A549 (cell line): ENCODE measurements at places on chromosomes 4 and X. TPM values are rescaled to one million over a fixed set of nuclear protein-coding genes. Genes with fewer than 3 reads are reported as not detected.

DNA sequence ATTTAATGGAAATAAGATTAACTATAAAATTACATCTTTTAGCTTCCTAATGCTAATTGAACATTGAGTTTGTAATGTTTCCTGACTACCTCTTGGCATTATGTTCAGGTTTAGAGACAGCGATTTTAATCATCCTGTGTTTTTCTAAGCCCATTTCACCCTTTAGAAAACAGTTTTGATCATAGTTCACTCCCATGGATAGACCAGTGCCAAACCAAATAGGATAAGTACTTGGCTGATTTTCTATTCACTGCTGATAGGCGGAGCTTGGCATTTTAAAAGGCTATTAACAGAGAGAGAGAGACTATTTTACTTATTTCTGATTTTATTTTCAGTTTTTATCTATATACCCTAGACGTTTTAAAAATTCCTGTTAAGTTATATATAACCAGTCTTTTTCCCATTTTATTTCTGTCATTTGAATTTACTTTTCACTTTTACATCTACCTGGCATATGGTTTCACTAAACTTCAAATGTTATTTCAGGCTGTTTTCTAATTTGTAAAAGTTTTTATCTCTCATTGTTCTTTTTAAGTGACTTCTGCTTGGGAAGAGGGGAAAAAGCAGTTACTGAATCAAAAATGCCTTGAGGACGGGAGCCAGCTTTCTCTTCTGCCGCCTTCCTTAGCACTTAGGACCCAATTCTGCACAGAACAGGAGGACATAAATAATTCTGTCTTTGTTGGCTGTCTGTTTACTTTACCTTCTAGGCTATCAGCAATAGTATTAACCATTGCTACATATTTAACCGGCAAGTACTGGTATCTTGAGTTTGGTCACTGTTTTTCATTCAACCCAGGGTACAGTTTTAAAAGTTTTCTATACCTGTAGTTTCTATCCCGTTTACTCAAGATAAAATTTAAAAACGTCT, 46.4 kb downstream of the SGMS2 start:
- no peak for DNase-seq

DNA sequence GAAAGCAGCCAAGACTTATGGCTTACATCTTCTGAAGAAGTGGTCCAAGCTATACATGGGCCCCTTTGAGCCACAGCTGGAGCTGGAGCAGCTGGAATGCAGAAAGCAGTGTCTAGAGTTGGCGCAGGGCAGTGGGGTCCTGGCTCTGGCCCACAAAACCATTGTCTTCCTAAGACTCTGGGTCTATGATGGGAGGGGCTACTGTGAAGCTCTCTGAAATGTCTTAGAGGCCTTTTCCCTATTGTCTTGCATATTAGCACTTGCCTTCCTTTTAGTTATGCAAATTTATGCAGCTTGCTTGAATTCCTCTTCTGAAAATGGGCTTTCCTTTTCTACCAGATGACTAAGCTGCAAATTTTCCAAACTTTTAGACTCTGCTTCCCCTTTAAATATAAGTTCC, 15.3 kb downstream of the NPY1R start:
- no peak for DNase-seq

DNA sequence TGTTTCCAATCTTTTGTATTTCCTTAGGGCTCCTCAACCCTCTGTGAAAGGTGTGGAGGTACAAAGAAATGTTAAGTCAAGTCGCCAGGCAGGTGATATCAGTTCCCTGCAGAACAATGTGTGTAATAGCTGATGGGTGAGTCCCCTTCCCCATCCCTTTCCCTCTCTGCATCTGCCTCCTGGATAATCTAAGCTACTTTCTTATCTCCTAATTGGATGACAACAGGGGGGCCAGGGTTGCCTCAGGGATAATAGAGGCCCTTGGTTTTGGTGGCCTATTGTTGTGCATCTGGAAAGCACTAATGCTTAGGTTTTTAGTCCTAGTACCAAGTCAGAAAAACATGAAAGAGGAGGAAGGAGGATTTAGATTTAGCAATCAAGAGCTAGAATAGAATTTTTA, 29.1 kb downstream of the MAGED1 start:
- no peak for DNase-seq

The CASK gene
- polyA plus RNA-seq = 23.3 to 27.1 TPM (median 25.7 TPM) in 3 replicates

- no peak for DNase-seq
Observed at GRCh38 chr4:176262243-176262642, 6.8 kb downstream of the ASB5 start.

DNA sequence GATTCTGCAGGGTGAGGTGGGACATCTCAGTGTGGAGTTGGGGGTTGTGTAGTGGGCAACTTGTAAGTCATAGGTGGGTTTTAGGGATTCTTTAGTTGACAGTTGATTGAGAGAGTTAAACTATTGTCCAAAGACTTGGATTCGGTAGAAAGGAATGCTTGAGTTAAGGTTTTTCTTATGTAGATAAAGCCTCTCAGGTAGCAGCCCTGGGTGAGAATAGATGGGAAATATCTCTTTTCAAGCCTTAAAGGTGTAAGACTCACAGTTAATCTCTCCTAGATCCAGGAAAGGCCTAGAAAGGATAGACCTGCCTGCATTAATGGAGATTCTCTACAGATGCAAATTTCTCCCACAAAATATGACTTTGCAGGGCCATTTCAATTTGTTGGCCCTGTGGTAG, 108.4 kb downstream of the ARSJ start:
- no peak for DNase-seq

DNA sequence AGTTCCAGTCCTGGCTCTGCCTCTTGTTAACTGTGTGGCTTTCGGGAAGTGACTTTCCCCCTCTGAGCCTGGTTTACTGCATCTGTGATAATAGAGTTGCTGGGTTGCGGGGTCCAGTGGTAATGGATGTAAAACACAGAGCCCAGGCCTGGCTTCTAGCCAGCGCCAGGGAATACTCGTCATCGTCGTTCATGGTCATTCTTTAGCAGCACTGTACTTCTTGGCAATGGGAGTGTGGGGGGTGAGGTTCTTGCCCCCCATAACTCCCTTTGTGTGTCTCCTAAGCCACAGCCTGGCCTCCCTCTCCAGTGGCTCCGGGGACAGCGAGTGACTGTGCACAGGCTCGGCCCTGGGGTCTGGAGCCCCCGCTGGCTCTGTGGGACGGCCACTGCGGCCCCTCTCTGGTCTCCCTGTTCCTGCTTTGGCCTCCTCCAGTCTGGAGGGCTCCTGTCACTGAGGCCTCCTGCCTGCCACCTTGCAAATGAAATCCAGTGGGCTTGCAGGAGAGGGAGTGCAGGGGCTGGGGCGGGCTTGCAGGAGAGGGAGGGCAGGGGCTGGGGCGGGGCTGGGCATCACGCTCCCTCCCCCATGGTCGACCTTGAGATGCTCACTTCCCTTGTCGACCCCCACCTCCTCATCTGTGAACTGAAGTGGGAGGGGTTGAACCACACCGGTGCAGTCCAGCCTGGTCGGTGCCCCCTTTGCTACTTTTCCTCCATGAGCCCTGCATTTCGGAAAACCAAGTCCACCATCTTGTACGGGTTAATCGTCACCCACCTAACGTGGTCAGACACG, 13.2 kb downstream of the PSAPL1 start:
- no peak for DNase-seq

The MAGEA11 gene
- polyA plus RNA-seq = not detected in 3 replicates

The CPLX1 gene
- 0.14 to 0.57 TPM (median 0.22 TPM) in 3 replicates for polyA plus RNA-seq

The TAF7L gene
- polyA plus RNA-seq = 0.05 to 0.08 TPM (median 0.08 TPM) in 3 replicates

DNA sequence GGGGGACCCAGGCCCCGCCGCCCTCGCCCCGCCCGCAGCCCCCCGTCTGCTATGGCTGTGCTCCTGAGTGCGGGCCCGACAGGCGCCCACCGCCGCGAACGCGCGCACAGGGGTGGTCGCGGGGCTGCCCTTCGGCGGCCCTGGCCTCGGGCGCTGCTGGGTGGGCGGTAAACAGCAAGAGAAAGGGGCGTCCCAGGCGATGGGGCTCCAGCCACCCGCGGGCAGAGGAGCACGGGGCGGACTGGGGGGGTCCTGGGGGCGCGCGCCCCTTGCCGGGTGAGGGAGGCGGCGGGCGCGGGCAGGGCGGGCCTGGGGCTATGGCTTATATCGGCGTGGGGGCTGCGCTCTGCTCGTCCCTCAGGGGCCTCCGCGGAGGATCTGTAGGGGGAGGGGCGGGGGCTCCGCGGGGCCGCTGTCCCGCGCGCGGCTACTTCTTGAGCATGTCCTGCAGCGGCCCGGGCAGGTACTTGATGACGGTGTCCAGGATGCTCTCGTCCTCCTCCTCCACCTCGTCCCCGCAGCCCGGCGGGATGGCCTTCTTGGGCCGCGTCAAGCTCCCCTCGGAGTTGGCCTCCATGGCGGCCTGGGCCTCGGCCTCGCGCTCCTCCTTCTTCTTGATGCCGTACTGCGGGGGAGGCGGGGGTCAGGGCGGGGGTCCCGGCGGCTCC, 39.7 kb downstream of the CPLX1 start:
- DNase-seq = no peak

The CT45A2 gene
- polyA plus RNA-seq = not detected in 3 replicates

The RGS12 gene
- polyA plus RNA-seq = 8.1 to 9.6 TPM (median 8.9 TPM) in 3 replicates

- peak; percentile 87 for DNase-seq
Observed at GRCh38 chrX:100636321-100636991, at the start of gene TSPAN6. Gene TSPAN6 (minus strand): TSS chrX:100636806. CDS start chrX:100636694, 112 bp downstream.

GRCh38 chr4:2006956-2007653, 1.7 kb downstream of the NELFA start:
- no peak for DNase-seq

- DNase-seq = no peak
Observed at GRCh38 chr4:167114416-167114971, 119.8 kb downstream of the SPOCK3 start.

The KANTR gene
- 2.4 to 3.3 TPM (median 2.6 TPM) in 3 replicates for polyA plus RNA-seq

The AR gene
- polyA plus RNA-seq = 2.2 TPM in 3 replicates

GRCh38 chr4:101238706-101239105, 108.6 kb downstream of the PPP3CA start:
- no peak for DNase-seq

The NOX1 gene
- 0.07 TPM in 1 of 3 replicates, not detected in the others for polyA plus RNA-seq

DNA sequence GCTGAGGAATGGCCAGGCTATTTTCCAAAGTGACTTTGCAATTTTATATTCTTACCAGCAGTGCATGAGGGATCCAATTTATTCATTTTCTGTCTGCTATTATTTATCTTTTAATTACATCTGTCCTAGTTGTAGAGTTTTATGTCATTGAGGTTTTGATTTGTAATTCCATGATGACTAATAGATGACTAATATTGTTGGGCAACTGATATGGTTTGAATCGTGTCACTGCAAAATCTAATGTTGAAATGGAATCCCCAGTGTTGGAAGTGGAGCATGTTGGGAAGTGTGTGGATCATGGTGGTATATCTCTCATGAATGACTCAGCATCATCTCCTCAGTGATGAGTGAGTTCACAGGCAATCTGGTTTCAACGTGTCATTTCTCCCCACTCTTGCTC, 201.5 kb downstream of the TBX22 start:
- peak; percentile 0 for DNase-seq

- DNase-seq = no peak
Observed at GRCh38 chrX:104921584-104922205, 298.8 kb downstream of the TEX13A start.

The NAT8L gene
- polyA plus RNA-seq = 7.7 to 8.2 TPM (median 8.2 TPM) in 3 replicates

DNA sequence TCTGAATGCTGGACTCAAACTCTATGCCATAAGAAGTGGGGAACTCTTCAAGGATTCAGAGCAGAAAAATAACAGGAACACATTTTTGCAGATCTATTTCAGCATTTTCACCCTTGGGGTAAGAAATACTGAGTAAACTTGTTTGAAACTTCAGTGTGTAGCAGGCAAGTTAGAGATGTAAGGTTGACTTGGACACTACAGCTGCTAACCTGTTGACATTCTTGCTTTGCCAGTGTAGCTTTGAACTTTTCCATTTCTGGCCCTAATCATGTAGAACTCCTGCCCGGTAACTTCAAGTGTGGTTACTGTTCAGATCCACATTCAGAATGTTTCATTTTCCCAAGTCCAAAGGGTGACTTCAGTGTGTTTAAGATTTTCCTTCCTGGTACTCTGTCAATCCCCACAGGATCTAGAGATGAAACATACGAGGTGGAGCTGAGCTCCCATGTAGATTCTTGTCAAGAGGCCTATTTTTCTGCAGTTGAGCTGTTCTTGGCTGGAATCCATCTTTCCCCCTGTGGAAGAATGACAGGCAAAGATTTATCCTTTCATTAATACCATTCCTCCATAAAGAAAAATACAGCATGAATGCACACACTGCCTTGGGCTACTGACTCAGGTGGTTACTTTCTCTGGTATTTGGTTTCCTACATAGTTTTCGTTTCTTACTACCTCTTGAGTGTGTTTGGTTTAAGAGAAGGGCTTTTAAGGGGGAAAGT, 34.1 kb downstream of the FHDC1 start:
- DNase-seq = no peak

- no peak for DNase-seq
Observed at GRCh38 chrX:20254712-20255299, 11.9 kb downstream of the RPS6KA3 start.

DNA sequence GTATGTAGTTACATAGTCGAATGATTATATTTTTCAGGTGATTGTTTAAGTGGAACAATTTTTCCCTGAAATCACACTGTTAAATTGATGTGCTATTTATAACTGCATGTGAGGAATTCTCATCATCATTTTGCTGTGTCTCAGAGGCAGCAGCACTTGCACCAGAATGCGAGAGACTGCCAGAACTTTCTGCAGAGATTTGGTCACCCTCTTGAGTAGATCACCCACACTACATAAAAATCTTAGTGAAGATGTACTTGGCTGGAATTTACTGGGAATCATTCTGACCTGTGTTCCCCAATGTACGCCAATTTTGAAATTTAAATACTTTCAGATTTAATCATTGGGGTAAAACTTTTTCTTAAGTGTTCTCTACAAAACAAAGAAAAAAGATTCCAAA, 5.4 kb downstream of the UGT2B4 start:
- no peak for DNase-seq

The WDR17 gene
- 2.1 to 2.4 TPM (median 2.1 TPM) in 3 replicates for polyA plus RNA-seq

DNA sequence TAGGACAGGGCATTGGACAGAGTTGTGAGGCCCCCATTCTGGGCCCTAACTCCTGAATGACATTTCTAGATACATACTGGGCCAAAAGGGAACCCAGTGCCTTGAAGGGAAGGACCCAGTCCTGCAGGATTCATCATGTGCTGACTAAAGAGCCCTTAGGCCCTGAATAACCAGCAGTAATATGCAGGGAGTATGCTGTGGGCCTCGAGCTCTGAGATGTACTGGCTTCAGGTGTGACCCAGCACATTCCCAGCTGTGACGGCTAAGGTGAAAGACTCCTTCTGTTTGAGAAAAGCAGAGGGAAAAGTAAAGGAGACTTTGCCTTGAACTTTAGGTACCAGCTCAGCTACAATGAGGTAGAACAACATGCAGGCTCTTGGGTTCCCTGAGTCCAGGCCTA, 138.2 kb upstream of the HUWE1 start:
- DNase-seq = no peak

The SCML2 gene
- 8.0 to 8.6 TPM (median 8.0 TPM) in 3 replicates for polyA plus RNA-seq

The GPR119 gene
- polyA plus RNA-seq = not detected in 3 replicates

DNA sequence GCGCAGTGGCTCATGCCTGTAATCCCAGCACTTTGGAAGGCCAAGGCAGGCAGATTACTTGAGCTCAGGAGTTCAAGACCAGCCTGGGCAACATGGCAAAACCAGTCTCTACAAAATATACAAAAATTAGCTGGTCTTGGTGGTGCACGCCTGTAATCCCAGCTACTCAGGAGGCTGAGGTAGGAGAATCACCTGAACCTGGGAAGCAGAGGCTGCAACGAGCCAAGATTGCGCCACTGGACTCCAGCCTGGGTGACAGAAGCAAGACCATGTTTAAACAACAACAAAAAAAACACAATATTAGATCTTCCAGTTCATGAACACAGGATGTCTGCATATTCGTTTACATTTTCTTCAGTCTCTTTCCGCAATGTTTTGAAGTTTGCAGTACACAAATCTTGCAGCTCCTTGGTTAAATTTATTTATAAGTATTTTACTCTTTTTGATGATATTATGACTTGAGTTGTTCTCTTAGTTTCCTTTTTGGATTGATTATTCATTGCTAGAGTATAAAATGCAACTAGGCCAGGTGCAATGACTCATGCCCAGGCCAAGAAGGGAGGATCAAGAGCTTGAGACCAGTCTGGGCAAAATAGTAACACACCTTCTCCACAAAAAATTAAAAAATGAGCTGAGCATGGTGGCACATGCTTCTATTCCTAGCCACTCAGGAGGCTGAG, 30.4 kb upstream of the ABCG2 start:
- DNase-seq = no peak
